ENCODE measurements at places on chromosomes 11 and 22.

GRCh38 chr22:27435844-27436576 lies 365.5 kb downstream of the MN1 start:
- DNase-seq = no peak

DNA sequence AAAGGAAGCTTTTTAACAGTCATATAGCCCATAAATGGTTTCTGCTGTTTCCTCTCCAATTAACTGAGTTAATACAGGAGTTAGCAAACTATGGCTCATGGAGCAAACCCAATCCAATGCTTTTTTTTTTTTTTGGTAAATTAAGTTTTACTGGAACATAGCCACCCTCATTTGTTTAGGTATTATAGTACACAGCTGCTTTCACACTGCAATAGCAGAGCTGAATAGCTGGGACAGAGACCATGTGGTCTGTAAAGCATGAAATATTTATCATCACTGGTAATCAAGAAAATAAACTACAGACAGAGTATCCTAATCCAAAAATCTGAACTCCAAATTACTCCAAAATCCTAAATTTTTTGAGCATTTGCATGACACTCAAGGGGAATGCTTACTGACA lies 53.7 kb downstream of the RDX start:
- DNase-seq = no peak

DNA sequence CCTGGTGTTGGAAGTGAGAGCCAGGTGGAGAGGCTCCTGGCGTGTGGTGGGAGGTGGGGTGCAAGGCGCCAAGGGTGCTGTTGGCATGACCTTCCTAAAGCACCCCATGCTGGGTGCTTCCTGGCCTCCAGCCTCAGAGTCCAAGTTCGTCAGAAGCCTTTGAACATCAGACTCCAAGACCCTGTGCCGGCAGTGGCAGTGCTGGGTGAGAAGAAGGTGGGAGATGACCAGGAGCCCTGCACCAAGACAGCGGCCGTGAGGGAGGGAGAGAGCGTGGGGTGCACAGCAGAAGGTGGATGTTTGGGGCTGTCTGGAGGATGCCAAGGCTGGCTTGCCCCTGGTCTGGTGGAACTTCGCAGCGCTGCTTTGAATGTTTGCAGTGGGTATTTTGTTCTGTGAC lies 29.7 kb upstream of the PARVB start:
- no peak for DNase-seq

DNA sequence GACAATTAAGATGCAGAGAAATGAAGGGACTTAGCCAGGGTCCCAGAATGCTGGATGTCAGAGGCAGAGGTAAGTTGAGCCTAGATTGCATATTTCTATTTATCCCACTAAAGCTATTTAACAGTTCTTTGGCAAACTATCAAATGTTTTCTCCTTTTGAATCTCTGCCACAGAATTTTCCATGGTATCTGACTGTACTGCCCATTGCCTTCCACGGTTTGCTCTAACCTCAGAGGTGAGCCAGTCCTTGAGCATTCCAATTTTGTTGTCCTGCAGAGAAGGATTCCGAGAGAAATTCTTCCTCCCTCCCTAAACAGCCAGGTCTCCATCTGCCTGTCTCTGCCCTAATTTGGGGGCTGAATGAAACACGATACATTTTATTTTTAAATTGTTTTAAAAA lies 368.3 kb upstream of the SYN3 start:
- no peak for DNase-seq

GRCh38 chr11:59221441-59221840 lies 8.7 kb upstream of the MPEG1 start:
- no peak for DNase-seq

GRCh38 chr11:117654281-117655255 lies 142.4 kb downstream of the DSCAML1 start:
- DNase-seq = peak; percentile 55

DNA sequence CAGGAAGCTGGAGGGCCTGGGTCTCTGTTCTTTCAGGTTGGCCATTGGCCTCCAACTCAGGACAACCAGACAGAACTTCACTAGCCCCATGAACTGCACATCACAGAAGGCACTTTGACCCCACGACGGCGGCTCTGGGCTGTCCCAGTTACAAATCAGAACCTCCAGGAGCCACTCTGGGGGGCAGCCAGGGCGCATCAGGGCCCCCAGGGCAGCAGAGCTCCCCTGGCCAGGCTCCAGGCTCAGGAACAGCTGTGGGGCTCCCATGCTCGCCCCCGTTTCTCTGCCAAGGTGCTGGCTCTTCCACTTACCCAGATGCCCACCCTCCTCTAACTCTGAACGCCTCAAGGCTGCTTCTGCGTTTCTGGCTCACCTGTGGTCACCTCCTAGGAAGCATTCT lies 25.5 kb downstream of the TOLLIP start:
- DNase-seq = no peak

DNA sequence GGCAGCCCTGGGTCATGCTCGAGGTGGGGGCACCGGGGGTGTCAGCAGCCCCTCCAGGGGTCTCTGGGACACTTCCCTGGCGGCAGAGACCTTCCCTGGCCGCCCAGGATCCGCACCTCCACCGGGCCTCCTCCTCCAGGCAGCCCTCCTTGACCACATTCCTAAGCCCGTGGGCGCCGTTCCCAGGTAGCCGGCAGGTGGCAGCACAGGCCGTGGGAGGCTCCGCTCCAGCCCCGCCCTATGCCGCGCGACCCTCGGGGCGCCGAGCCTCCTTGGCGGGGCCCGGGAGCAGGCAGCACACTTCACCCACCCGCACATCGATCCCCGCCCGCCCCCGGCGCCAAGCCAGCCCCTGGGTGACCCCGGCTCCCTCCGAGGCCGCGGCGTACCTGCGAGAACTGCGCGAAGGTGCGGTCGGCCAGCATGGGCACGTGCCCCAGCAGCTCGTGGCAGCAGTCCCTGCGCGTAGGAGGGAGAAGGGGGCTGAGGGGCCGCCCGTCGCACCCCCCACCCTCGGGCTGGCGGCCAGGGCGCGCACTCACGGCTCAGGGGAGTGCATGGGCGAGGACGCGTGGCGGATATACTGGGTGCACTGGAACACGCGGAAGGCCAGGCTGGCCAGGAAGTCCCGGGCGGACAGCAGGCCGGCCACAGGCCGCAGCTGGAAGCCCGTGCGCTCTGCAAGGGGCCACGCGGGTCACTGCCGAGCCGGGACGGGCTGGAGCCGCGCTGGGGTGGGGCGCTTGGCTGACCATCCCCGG lies 5.3 kb upstream of the INS start:
- no peak for DNase-seq

GRCh38 chr11:58639103-58639502 lies 16.6 kb downstream of the CNTF start:
- no peak for DNase-seq

GRCh38 chr22:35135165-35135564 lies 69.2 kb downstream of the ISX start:
- DNase-seq = no peak

- DNase-seq = peak; percentile 79
Observed at GRCh38 chr11:107859459-107860239, 1.1 kb upstream of the SLC35F2 start.

DNA sequence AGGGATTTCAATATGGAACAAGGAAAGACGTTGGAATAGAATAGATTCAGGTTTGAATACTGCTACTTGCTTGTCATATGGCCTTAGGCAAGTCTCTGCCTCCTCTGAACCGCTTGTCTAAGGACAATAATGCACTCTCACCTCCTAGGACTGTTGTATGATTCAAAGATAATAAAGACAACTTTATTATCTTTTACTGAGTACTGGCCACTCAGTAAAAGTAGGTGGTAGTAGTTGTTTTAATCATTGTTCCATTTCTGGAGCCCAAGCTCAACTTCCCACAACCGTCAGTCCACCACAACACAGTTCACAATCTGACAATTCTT lies 134.2 kb downstream of the ME3 start:
- no peak for DNase-seq

- no peak for DNase-seq
Observed at GRCh38 chr11:8389029-8389996, 125.6 kb upstream of the LMO1 start.

- no peak for DNase-seq
Observed at GRCh38 chr22:48450188-48450825, 1377.4 kb downstream of the BRD1 start.

DNA sequence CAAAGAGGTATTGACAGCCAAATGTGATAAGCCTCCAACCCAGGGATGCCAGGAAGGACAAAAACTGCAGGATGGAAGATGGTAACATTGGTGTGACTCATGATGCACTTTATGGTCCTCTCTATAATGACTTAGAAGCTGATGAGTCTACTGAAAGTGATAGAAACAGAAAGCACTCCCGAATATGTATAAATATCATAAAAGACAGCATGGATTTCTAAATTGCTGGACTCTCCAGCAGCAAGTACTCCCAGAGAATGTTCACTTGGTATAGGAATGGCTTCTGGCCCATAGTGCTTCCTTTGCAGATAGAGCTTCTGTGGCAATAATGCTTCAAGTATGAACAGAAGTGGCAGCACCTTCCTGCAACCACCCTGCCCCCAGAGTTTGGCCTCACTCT lies at the start of gene OR52B2:
Gene OR52B2, minus strand, starts transcription at position 101 of the 400 bp plus-strand sequence. Its CDS starts 0 bp downstream, at position 101.
- DNase-seq = no peak

DNA sequence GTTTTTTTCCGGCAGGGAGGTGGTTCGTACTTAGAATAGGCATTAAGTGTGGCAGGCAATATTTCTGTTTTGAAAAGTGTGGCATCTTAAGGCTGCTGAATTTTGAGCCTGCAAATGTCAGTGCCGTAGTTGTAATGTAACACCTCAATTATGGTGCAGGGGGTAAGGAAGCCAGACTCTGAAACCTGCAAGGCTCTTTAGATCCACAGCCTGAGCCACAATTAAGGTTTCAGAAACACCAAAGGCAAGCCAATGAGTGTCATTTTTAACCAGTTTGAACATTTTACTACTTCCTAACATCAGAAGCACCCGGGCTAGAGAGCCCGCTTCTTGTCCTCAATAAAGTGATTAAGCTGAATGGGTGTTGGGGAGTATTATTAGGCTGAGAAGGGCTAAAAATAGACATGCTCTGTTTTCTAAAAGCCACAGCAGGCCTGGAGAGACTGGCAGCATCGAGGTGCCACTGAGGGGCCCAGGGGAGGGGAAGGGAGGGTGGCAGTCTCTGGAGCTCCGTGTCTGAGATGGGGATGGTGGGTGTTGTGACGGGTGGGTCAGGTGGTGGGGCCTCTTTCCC lies 113.4 kb downstream of the ZBTB16 start:
- DNase-seq = no peak

DNA sequence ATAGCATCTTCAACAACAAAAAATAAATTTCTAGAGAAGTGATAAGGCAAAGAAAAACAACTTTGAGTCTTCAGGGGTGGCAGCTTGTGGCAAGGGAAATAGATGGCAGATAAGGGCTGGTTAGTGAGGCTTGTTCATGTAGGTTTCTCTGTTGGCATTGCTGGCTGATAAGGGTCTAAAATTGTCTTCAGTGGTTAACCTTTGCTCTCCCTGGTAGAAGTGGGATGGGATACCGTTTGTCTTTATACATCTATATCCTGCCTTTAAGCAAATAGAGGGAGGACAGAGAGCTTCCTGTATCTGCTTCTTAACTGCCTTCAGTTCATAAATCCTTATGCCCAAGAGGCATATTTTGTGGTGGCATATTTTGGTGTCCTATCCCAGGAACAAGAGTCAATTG lies 57.1 kb downstream of the TRAF6 start:
- DNase-seq = no peak

DNA sequence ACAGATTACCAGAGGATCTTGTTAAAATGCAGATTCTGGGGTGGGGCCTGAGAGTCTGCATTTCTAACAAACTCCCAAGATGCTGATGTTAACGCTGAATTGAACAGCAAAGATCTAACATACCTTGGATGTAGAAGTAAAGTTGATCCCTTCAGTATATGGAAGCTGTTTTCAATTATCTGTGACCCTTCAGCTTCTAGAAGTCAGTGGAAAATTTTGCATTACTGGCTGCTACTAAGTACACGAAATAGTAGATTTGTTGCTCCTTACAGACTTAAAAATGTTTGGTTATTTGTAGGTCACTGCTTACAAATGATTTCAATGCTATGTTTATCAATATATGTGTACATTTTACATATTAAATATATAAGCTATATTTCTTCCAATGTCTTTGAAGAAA lies 107.4 kb downstream of the ARHGAP42 start:
- no peak for DNase-seq

DNA sequence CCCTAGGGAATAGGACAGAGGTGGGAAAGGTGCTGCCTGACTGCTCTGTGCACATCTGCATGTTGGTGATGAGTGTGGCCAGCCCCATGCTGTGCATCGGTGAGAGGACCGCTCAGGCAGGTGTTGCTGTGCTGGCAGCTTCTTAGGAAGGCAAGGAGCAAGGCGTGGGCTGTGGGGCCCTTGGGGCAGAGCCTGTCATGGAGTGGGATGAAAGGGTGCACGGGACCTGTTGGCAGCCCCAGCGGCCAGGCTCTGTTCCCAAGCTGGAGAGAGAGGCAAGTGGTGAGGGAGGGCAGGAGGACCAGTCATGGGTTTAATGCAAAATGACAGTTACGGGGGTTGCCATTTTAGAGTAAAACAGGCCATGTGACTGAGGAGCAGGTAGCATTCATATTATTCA lies 78.3 kb downstream of the ZBTB16 start:
- DNase-seq = no peak

GRCh38 chr11:127059750-127060149 lies 59.2 kb upstream of the KIRREL3 start:
- no peak for DNase-seq

GRCh38 chr11:60372767-60373166 lies 5.6 kb upstream of the MS4A7 start:
- DNase-seq = no peak

DNA sequence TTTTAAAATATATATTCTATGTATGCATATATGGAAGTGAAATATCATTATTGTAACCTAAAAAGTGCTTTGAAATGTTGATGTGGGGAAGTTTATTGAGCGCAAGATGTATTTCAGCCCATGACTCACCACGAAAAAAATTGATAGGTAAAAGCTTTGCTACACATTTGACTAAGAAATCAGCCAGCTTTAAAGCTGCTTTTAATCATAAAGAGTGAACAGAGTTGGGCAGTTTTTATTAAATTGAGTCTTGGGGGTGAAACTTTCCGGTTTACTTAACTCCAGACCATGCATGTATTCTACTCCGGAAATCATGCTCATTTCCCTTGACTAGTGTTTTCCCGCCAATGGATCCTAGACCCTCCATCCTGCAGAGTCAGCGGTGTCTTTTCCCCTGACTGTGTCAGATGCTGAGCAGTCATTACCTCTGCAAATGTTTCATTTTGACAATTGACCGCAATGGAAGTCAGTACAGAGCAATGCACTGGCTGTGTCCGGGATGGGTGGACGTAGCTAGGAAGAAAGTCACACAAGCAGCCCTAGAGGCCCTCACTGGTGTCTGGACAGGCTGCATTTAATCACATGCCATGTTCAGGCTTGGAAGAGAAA lies 47.2 kb upstream of the MPEG1 start:
- DNase-seq = no peak

DNA sequence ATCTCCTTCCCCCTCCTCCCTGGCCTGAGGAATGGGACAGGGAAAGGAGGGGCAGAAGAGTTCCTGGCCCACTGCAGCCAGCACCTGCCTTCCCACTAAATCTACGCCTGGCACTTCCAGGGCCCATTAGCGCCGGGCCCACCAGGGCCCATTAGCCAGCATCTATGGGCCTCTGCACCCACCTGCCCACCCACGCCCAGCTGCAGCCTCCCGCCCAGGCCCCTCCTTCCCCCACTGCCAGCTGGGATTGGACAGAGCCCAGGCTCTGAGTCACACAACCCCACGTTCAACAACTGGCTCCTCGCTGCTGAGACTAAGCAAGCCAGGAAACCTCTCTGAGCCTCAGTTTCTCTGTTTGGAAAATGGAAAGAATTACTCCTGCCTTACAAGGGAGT lies 48.7 kb downstream of the CYTH4 start:
- DNase-seq = no peak
